A549 treated with Mapracorat at 1 μM for 4 hours (cell line): ENCODE measurements at places on chromosomes 5 and 9. TPM values are rescaled to one million over a fixed set of nuclear protein-coding genes. Genes with fewer than 3 reads are reported as not detected.

The C9orf72 gene
- 3.9 to 5.9 TPM (median 4.9 TPM) in 5 replicates for total RNA-seq

The ATG12 gene
- total RNA-seq = 47.1 to 56.0 TPM (median 49.6 TPM) in 5 replicates

The C9orf153 gene
- total RNA-seq = 0.08 to 0.50 TPM (median 0.15 TPM) in 3 of 5 replicates, not detected in the others

The FCN1 gene
- total RNA-seq = not detected in 5 replicates

The APBA1 gene
- total RNA-seq = 0.09 to 0.34 TPM (median 0.17 TPM) in 5 replicates

The NME5 gene
- total RNA-seq = not detected in 5 replicates

The BNC2 gene
- total RNA-seq = 4.1 to 6.7 TPM (median 5.2 TPM) in 5 replicates

The TAF11L10 gene
- total RNA-seq = not detected in 5 replicates

The FOXD4L5 gene
- total RNA-seq = 0.05 TPM in 1 of 5 replicates, not detected in the others

The ADAMTS2 gene
- total RNA-seq = 0.08 to 0.15 TPM (median 0.10 TPM) in 4 of 5 replicates, not detected in the other

The DRD1 gene
- 0.08 to 0.18 TPM (median 0.15 TPM) in 5 replicates for total RNA-seq

The HAVCR2 gene
- 0.28 to 0.34 TPM (median 0.30 TPM) in 5 replicates for total RNA-seq

The SLC25A25 gene
- total RNA-seq = 7.5 to 9.5 TPM (median 9.1 TPM) in 5 replicates

The IFNA17 gene
- total RNA-seq = not detected in 5 replicates

The PRDM9 gene
- not detected in 5 replicates for total RNA-seq

The FRMD3 gene
- 4.2 to 6.5 TPM (median 4.4 TPM) in 5 replicates for total RNA-seq

The SLC6A3 gene
- 0.27 to 0.87 TPM (median 0.61 TPM) in 5 replicates for total RNA-seq

The PKD2L2 gene
- 0.07 TPM in 1 of 5 replicates, not detected in the others for total RNA-seq
